HepG2 (cell line): ENCODE measurements at places on chromosomes 5 and 9. TPM values are rescaled to one million over a fixed set of nuclear protein-coding genes. Genes with fewer than 3 reads are reported as not detected.
A peak's percentile ranks its signal among the peaks of the same experiment; 100 is the strongest.

DNA sequence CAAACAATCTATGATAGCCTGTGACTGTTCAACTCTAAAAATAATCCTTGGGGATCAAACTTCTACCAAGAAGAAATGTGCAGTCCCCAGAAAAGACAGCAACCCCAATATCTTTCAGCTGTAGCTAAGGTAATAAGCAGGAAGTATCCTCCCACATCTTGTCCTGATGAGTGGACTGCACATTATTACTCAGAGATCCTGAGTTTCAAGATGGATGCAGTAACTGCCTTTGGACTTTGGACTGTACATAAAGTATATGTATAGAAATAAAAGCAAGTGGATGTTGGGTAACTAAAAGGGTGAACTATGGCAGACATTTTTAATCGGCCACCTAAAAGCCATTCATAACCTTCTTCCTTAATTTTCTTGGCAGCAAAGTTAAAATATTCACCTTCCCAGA is 45.1 kb downstream of the SMIM23 start:
- no peak for DNase-seq

DNA sequence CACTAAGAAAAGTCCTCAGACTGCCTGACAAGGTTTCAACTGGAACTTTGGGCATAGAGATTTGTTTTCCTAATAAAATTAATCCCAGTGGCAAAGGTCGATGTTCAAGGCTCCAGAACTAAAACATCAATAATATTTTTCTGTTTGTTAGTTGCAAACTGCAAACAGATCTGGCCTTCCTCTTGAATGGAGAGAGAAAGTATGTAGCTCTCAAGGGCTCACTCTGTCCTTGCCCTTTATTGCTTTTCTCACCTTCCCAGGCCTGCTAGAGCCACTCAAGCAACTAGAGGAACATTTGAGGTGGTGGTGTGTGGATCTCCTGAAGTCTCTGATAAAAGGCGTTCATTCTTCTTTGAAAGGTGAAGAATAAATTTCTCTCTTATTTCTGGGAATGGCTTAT is 16.6 kb downstream of the ALDH1A1 start:
- no peak for DNase-seq

- no peak for DNase-seq
Observed at GRCh38 chr5:3186736-3187405, 408.8 kb upstream of the IRX1 start.

- no peak for DNase-seq
Observed at GRCh38 chr5:125847561-125847960, 575.6 kb upstream of the GRAMD2B start.

- no peak for DNase-seq
Observed at GRCh38 chr9:121883281-121884056, 209.6 kb downstream of the TTLL11 start.

BRD3 gene
- 5.9 and 11.2 TPM in 2 replicates for total RNA-seq

DNA sequence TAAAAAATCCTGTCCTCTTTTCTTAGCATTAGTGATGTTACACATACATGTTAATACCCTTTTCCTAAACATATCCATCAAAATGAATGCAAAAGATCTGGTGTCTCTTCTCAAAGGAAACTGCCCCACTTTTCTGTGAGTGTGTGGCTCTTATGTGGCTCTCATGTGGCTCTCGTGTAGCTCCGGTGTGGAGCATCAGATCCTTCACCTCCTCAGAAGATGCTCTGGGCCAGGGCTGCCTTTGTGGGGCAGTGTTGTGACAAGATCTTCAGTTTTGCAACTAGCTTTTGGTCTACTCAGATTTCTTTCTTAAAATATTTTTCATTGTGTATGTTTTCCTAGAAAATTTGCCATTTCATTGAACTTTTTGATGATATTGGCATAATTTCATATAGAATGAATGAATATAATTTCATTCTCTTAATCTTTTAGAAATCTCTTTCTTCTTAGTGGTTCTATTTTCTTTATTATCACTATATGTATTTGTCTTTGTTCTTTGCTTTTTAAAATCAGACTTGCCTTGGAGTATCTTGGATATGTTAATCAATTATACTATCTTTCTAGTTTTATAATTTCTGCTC is 19.4 kb downstream of the GARNL3 start:
- DNase-seq: no peak

GRCh38 chr5:171415115-171415730 is 4.2 kb upstream of the FGF18 start:
- no peak for DNase-seq

ELAVL2 gene
- not detected in 2 replicates for total RNA-seq

GOLGA1 gene
- 15.9 and 21.5 TPM in 2 replicates for total RNA-seq

DNA sequence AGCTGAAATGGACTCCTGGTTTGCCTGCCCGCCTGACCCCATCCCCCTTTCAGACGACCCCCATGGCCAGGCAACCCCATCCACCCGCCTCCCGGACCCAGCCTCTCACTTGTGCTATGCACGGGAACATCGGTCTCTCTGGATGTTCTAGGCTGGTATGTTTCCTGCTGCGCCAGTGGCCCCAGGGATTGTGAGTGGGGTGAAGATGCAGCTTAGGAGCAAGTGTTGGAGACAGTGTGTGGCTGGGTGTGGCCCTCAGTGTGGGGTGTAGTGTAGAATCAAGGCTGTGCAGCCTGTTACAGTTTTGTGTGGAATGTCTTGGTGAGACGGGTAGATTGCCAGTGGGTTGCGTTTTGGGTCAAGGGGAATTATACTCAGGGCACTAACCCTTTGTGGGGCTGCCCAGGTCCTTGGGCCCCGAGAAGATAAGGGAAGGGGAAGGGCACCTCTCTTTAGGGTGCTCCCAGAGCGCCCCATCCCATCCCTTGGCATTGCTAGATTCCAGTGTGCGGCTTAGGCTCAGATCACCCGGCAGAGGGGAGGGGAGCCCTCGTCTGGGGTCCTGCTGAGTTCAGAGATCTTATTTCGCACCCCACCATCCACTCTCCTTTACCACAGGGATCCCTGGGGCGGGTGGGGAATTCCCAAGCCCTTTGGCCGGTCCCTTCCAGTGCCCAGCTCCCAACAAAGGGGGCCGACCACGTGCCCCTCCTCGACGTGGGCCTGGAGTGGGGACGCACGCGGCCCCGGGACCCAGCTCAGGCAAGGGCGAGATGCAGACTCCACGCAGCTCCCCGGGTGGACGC is 4.6 kb downstream of the IER5L start:
- no peak for DNase-seq

DNA sequence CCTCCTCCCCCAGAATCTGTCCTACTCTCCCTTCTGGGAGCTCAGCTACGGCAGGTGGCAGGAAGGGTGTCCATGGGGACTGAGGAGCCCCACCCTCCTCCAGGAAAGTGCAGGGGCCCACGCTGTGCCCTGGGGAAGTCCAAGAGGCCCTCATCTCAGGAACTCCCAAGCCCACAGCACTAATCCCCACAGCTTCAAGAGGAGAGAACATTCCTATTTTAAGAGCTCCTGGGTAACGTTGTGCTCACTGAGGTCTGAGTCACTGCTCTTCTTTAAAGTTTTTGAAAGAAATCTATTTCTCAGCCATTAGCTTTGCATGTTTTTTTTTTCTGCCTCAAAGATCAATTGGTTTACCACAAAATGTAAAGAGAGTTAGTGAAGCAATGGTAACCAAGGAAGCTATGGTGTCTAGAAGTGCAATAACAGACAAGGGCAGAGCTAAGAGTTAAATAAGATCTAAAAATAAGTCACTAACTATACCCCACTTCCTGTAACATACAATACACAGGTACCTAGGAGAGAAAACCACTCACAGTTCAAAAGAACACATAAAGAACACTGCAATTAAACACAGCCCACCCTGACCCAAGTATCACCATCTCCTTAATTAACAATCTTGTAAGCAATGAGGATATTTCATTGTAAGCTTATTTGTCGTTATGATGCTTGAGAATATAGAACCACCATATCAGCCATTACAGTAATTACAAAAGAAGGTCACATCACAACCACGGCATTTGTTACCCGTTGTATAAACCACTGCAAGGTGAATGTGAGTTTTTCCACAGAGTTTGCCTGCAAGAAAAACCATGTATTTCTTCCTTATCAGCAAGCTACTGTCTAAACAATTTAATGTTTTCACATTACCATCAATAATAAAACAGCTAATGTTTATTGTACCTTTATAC is 382.3 kb upstream of the SLC30A5 start:
- no peak for DNase-seq

DNA sequence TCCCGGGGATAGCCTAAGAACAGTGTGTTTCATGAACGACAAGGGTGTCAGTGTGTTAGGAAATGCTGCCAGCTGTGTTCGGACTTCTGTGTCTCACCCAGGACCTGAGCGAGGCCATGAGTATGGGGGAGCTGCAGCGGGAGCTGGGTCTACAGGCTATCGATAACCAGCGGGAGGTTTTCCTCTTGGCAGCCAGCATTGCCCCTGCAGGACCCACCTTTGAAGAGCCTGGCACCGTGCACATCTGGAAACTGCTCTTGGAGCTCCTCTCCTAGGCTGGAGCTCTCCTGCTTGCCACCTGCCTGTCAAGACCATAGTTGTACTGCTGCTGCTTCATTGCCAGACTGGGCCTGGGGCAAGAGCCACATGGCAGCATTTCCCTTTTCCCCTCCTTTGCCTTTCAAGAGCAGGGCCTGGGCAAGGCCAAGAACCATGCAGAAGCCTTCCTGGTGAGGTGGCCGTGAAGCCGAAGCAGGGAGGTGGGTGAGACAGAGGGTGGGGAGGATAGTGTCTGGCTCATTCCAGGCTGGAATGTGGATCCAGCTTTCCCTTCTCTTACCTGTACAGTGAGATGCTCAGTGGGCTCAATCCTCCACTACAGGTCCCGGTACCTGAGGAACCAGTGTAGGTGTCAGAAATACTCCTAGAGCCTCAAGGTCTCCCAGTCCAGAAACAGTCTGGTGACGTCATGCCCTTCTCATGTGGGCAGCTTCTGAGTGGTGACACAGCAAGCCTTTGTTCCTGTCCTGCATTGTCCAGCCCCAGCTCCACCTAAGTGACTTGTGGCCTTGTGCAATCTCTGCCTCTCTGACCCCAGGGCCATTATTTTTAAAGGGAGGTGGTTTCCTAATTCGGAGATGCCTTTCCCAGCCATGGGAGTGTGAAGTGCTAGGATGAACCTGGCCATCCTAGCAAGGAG is 6.6 kb downstream of the ARL10 start:
- DNase-seq: peak; percentile 90

IFNK gene
- not detected in 2 replicates for total RNA-seq

- peak; percentile 54 for DNase-seq
Observed at GRCh38 chr9:69027355-69028097, 8.0 kb upstream of the FXN start.

ADAMTS2 gene
- 0.18 and 0.24 TPM in 2 replicates for total RNA-seq

DNA sequence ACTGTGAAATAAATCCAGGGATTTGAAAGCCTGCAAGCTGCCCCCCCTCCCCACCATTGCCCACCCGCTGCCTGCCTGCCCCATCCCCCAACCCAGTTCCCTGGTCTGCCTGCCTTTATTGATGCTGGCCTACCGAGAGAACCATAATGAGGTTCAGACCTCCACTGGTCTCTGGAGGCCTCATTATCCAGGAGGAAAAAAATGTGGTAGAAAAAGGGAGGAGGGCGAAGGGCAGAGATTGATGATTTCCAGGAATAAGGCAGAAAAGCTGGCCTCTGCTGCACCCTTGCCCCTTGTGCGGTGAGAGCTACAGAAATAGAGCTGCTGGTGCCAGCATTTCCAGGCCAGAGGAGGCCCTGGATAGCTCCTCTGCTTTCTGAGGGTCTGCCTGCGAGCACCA is 216.1 kb downstream of the PAPPA start:
- no peak for DNase-seq

DNA sequence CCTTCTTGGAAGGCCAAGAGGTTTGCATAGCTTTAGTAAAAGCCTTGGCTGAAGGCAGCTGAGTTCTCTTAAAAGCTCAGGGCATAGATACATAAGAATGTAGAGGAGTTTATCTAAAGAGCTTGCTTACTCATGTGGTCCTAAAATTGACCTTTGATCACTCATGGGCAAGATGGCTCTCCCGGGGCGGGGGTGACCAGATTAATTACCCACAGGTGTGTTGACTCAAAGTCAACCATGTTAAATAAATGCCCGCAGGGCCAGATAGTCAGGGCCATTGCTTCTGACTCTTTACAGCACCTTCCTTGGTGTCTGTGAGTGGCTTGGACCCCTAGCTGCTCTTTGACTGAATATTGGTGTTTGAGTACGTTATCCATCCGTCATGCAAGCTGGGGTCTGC is 33.1 kb upstream of the GHR start:
- peak; percentile 3 for DNase-seq

SPAG8 gene
- total RNA-seq: 0.27 TPM in 1 of 2 replicates, not detected in the other

- DNase-seq: no peak
Observed at GRCh38 chr5:35813521-35813920, 43.2 kb upstream of the IL7R start.

DNA sequence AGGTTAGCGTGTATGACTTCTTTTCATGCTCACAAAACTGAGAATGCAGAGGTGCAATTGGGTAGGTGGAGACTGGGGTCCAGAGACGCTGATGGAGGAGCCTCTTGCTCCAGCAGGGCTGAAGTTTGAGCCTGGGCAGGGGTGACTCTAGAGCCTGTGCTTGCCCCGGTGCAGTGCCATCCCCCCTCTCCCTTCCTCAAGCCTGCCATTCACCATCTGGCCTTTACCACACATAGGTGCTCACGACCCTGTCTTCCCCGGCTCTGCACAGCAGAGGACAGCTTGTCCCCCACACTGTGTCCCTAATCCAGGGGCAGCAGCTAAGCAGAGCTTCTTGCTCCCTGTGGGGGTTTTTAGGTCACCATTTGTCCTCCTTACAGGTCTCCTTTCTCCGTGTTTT is 86.5 kb downstream of the DAP start:
- DNase-seq: no peak

- DNase-seq: no peak
Observed at GRCh38 chr5:40308867-40309266, 370.8 kb upstream of the PTGER4 start.

DNA sequence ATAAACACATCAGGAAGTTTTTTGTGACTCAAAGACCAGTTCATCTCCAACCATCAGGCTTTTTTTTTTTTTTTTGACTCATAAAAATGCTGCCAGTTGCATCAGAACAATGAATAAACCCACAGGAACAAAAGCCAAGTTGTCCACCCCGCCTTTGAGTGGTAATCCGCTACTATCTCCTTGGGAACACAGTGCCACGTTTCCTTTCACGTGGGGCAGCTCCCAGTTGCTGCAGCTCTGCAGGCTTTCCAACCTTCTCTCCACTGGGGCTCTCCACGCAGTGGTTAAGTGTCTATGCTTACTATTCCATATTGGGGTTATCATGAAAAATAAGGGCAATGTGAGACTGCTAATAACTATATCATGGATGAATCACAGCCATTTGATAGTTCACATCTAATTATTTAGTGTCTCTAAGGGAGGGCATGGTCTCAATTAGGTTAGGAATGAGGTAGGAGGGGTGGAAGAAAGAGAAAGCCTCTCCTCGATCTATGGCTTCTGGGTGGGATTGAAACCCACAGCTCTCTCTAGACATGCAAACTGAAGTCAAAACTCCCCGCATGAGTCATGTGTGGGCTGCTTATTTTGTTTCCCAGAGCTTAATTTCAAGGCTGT is 55.8 kb upstream of the ACTBL2 start:
- DNase-seq: no peak

- no peak for DNase-seq
Observed at GRCh38 chr5:79105868-79106267, 5.7 kb upstream of the BHMT start.

DNA sequence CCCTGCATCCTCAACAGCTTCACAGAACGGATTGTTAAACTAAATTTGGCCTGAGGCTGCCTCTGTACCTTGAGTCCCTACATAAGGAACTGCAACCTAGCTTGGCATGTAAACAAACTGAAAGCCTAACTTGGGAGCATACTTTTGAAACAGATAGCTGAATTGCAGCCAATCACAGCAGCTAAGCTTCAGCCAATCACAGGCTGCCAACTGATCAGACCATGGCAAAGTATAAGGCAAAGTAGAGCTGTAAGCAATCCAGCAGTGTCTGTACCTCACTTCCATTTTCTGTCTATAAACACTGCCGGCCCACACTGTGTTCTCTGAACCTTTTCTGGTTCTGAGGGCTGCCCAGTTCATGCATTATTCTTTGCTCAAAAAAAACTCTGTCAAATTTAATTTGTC is 8.9 kb upstream of the ZNF483 start:
- peak; percentile 60 for DNase-seq
